ENCODE measurements at places on chromosomes 11 and 22.

- DNase-seq: no peak
These were observed 511.1 kb downstream of the SOX6 start for GRCh38 chr11:15845261-15845660.

GRCh38 chr22:47088480-47089158 is 326.2 kb downstream of the TBC1D22A start:
- no peak for DNase-seq

- no peak for DNase-seq
These were observed 626 bp upstream of the F2 start for GRCh38 chr11:46718155-46719019.

GRCh38 chr22:27668828-27669797 is 132.4 kb downstream of the MN1 start:
- DNase-seq: no peak

DNA sequence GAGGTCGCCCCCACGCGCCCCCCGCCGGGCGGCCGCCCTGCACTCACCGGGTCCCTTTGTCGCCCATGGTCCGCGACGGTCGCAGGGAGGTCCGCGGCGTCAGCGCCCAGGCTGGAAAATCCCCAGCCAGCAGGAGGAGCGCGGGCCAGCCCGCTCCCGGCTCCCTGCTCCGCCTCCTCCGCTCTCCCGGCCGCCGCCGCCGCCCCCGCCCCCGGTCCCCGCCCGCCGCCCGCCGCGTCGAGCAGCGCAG is at the start of gene ARRB1:
Gene ARRB1 (minus strand): TSS at position 121 of the 250 bp plus-strand sequence. CDS start 54 bp downstream, at position 67.
- DNase-seq: peak; percentile 77

- DNase-seq: no peak
These were observed 31.4 kb downstream of the PAK1 start for GRCh38 chr11:77442394-77443053.

- DNase-seq: peak; percentile 64
These were observed 37.3 kb upstream of the CCDC134 start for GRCh38 chr22:41762980-41763779.

DNA sequence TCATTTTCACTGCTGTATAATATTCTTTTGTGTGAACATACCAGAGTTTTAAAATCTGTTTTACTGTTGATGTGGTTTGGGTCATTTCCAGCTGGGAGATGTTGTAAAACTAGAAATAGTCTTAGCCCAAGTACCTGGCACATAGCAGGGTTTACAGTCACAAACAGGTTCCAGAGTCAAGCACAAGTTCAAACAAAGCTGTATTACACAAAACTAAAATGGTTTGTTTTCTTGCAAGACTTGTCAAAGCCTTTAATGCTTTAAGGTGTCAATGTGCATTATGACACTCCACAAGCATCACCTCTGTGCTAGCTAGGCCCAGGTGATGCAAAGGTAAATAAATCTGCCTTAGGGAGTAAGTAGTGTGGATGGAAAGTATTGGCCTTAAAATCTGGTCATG is 379.1 kb downstream of the MN1 start:
- no peak for DNase-seq

GRCh38 chr22:19745155-19746101 is 15.2 kb upstream of the TBX1 start:
- DNase-seq: no peak

- DNase-seq: no peak
These were observed 108.9 kb downstream of the KIRREL3 start for GRCh38 chr11:126891556-126892217.

- DNase-seq: no peak
These were observed 243.5 kb downstream of the SBF2 start for GRCh38 chr11:10050561-10050960.

DNA sequence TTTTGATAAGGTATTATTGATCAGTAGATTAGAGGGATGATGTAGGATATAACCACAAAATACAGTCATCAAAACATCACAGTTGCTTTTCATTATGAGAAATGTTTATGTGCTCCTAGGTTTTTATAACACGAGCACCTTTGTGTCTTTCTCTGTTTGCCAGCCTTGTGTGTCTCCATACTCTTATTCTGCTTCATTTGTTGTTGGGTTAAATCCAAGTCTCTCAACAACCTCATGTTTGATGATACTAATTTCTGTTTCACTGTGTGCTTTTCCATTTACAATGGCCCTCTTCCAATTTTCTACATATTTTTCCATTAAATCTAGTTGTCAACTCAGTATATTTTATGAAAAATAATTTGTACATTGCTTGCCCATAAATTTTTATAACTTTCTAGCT is 107.7 kb upstream of the POU2AF2 start:
- DNase-seq: no peak

DNA sequence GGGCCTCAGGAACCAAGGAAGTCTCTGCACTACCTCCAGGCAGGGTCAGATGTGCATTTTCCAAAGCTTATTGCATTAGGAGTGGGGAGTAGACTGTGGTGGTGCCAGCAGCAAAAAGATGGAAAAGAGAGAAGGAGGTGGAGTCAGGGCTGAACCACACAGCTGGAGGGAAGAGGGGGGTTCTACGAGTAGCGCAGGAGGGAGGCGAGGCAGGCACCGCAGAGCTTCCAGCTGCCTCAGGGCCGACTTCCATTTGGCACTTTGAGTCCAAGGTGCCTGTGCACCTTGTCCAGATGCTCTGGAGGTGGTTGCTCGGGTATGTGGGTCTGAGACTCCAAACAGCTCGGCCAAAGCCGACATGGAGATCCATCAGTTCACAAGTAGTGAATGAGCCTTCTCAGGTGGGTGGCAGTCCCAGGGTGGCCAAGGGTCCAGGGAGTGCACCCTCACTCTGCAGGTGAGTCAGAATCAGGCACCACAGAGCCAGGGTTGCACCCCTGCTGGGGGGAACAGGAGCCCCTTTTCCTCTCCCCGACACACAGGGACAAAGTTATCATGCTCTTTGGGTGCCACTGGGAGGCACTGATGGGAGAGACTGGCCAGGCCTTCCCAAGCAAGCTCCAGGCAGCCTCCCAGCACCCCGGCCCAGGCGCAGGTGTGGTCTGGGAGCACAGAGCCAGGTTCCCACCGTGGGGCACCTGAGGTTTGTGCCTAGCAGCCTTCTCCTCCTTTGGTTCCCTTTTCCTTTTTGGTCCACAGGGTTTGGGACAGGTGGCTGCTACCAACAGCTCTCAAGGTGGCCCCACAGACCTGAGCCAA is 30.2 kb downstream of the GGT5 start:
- no peak for DNase-seq

DNA sequence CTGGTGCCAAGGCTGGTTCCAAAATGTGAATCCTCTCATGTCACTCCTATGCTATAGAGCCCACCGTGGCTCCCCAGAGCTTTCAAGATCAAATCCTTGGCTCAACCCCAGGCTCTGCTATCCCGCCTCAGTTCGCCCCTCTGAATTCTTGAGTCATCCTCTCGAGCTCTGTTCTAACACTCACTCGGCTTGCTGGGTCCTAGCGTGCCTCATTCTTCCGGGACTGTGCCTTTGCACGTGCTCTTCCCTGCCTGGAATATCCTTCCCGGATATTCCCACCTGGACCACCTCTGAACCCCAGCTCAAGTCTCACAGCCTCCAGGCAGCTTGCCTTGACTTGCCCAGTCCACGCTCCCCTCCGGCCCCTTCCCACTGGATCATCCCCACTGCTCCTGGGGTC is 13.0 kb downstream of the KCTD17 start:
- no peak for DNase-seq

GRCh38 chr11:47143322-47143721 is 33.4 kb downstream of the ARFGAP2 start:
- no peak for DNase-seq

- DNase-seq: no peak
These were observed 450.0 kb downstream of the MIAT start for GRCh38 chr22:27107386-27107785.

- no peak for DNase-seq
These were observed 558.7 kb downstream of the INSC start for GRCh38 chr11:15673408-15673831.

GRCh38 chr11:34609187-34609751 is 11.6 kb upstream of the EHF start:
- no peak for DNase-seq

DNA sequence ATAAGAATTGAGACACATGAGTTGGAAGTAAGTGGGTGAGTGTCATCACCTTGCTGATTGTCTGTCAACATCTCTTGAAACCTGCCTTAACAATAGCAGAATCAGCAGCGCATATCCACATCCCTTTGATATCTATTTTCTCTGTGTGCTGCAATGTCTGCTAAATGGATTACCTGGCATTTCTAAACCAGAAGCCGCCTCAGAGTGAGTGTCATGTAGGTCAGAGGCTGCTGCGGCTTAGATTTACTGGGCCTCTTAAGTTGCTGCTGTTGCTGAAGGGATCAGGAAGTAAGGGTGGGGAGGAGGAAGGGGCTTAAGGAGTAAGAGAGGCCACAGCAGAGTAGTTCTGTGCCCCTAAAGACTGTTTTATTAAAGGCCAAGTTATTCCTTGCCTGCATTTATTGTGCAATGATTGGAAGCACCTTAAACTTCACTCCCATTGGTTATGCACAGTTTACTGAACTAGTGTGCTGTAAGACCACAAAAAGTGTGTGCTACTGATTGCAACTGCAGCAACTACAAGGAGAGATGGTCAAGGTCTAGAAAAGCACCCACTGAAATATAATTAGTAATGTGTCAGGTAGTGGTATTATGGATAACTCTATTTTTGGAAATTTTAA is 29.8 kb upstream of the TMEM41B start:
- no peak for DNase-seq

GRCh38 chr22:34108168-34108567 is 187.9 kb upstream of the LARGE1 start:
- no peak for DNase-seq

GRCh38 chr22:43901976-43902643 is 10.3 kb upstream of the PNPLA5 start:
- DNase-seq: no peak

DNA sequence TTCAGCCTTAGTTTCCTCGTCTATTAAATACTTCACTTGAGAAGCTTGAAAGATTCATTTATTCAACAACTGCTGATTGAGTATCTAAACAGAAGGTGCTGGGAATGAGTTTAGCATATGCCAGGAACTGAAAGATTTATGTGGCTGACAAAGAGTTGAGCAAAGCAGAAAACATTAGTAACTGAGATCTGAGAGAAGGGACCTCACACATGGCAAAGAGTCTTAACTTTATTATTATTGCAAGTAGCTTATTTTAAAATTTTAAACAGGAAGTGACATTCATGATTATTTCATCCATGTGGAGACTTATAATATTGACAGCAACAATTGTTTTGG is 133.6 kb downstream of the CASP12 start:
- no peak for DNase-seq

DNA sequence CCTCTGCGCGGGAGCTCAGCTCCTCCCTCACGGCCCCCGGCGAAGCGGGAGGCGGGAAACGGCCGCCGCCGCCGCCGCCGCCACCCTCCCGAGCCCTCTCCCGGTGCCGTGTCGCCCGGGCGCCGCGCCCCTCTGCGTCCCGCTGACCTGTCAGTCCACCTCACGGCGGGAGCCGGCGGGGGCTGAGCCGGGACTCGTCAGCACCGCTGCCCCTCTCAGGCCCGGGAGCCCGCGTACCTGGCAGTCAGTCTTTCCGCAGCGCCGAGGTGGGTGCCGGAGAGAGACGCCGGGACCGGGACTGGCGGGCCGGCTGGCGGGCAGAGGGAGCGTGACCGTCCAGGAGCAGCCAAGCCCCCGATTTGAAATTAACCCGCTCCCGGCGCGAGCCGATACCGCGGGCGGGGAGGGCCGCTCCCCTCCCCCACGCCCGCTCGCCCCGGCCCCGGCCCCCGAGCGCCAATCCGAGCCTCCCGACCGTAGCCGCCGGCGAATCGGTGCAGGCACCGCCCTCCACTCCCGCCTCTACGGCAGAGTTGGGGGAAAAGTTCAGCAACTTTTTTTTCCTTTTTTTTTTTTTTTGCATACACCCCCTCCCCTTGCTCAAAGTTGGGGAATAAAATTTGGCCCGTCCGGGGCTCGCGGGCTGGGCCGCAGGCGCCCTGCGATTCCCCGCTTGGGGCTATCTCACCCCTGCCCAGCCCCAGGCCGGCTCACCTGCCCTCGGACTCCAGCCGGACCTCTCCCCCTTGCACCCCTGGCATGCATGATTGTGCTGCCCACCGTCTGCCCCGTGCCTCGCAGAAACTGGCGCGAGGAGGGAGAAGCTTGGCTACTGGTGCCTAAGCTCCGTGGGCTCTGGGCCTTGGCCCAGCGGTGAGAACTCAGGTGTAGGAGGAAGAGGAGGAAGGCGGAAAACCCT is 774 bp upstream of the E2F8 start:
- peak; percentile 87 for DNase-seq

GRCh38 chr11:612201-612960 is 3.4 kb downstream of the IRF7 start:
- DNase-seq: no peak

GRCh38 chr11:117816846-117817367 is 7.6 kb downstream of the FXYD2 start:
- DNase-seq: no peak

- DNase-seq: no peak
These were observed 22.8 kb upstream of the TEF start for GRCh38 chr22:41358927-41359326.

GRCh38 chr11:117872975-117873827 is 3.3 kb downstream of the FXYD6 start:
- no peak for DNase-seq

DNA sequence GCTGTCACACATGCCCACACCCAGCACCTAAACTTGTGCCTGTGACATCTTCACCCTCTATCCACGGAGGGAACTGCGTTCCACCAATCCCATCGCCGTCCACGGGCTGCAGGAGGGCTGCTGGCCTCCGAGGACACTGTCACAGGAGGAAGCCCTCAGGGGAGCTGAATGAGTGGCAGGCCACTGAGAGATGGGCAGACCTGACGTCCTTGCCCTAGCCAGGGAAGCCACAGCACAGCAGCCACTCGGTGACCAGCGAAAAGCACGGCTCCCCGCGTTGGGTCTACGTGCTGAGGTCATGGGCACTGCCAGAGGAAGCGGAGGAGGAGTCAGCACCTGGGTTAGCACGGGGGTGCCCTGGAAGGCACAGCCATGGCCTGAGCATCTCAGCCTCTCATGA is 50.5 kb downstream of the IGSF9B start:
- no peak for DNase-seq

GRCh38 chr22:42564699-42565098 is 10.9 kb downstream of the SERHL2 start:
- no peak for DNase-seq

GRCh38 chr11:7585816-7586215 is 72.0 kb downstream of the PPFIBP2 start:
- DNase-seq: no peak

DNA sequence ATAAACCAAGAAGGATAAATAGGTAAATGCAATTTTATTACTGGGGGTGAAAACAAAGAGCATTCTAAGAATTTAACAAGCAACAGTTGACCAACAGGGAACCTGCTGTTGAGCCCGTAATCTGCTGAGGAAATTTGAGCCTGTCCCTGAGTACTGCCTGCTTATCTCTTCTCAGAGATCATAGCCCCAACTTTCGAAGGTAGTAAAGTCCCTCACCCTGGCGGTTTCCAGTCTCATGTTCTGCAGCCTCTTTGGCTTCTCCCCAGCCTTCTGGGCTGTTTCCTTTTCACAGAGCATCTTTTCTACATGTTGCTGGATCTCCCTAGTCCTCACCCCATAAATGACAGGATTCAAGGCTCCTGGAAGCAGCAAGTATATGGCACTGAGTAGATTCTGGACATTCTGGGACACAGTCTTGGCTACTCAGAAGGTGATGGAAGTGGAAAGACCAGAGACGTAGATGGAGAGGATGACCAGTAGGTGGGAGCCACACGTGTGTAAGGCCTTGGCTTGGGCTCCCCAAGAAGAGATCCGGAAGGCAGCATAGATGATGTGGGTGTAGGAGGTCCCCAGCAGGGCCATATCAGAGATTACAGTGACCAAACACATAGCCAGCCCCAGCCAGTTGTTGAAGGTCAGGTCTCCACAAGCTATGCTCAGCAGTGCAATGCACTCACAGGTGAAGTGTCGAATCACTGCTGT is 51.6 kb downstream of the RRM1 start:
- DNase-seq: no peak

Data from GM13976 (cell line).